ENCODE measurements at places on chromosomes 16 and 17. TPM values are rescaled to one million over a fixed set of nuclear protein-coding genes. Genes with fewer than 3 reads are reported as not detected.
A peak's percentile ranks its signal among the peaks of the same experiment; 100 is the strongest.

The CDH8 gene
- total RNA-seq, result 7.0 TPM

The SLC47A1 gene
- 17.0 TPM for total RNA-seq

The NPIPB5 gene
- total RNA-seq, result 421 TPM

The NPB gene
- 0.35 TPM for total RNA-seq

The KRTAP1-1 gene
- not detected for total RNA-seq

The RPL23 gene
- 870 TPM for total RNA-seq

The ASIC2 gene
- total RNA-seq, result 0.54 TPM

The CLEC10A gene
- 3.2 TPM for total RNA-seq

The MAF gene
- total RNA-seq, result 20.0 TPM

The OR4D2 gene
- total RNA-seq, result not detected

DNA sequence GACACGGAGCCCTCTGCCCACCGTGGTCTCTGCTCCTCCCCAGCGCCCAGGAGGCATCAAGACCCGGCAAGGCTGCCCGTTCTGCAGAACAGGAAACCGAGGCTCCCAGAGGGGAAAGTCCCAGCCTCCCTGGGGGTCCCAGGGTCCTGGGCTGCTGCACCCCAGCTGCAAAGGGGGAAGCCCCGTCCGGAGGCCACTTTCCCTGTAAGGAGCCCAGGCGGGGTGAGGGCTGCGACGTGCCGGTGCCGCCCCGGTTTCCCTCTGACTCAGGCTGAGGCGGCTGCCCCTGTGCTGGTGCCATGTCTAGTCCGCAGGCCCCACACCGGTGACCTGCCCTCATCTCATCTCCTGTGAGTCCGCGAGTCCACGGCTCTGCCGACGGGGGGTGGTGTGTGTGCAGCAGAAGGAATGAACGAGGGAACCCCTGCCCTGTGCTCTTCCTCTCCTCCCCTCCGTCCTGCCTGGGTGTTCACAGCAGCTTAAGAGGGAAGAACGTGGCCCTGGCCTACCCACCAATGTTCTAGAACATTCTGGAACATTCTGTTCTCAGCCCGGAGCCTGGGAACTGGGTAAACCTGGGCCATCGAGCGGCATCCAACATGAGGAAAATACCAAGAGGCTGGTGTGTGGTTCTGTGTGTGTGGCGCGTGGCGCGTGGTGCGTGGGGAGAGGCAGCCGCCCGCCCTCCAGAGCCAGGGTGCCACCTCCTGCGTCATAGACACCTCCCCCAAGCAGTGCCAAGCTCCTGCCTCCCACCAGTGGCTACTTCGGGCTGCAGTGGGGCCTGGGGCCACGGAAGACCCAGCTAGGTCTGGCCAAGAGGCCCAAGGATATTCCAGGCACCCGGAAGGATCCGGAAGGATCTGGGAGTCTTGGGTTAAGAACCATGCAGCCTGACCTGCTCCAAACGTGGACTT lies 7.0 kb upstream of the CBFA2T3 start:
- DNase-seq, result no peak

GRCh38 chr17:927611-928461 lies 51.7 kb downstream of the NXN start:
- no peak for DNase-seq

- no peak for DNase-seq
These were observed 44.5 kb downstream of the SOX9 start for GRCh38 chr17:72165192-72165866.

- DNase-seq, result no peak
These were observed 103.5 kb upstream of the NOG start for GRCh38 chr17:56489980-56490379.

DNA sequence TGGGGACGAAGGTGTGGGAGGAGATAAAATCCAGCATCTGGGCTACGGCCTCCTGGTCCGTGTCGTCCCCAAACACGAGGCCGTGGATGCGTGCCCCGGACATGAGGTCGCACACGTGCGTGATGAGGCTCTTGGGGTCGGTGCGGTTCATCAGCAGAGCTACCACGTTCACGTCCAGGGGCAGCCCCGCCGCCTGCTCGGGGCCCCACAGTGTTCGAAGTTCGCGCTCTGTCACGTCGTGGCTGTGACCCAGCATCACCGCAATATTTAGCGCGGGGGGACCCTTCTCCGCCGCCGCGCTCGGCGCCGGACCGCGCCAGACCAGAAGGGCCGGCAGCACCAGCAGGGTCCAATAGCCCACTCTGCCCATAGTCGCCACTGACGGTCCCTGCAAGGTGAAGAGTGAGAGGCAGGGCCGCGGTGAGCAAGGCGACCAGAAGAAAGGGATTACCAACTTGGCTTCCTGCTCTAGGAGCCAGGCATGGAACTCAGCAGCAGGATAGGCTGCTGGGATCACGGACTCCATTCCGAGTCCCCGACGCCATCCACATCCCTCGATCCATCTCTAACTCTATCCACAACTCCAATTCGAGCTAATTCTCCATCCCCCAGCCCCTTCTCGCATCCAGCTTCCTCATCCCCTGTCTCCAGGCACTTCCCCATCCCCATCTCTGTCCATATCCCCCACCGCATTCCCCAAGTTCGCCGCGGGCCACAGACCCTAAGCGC lies 2.0 kb downstream of the GRIN2A start:
- no peak for DNase-seq

GRCh38 chr16:54506741-54507500 lies 220.3 kb upstream of the IRX3 start:
- no peak for DNase-seq

GRCh38 chr17:82860606-82861392 lies 21.0 kb upstream of the ZNF750 start:
- DNase-seq, result no peak

DNA sequence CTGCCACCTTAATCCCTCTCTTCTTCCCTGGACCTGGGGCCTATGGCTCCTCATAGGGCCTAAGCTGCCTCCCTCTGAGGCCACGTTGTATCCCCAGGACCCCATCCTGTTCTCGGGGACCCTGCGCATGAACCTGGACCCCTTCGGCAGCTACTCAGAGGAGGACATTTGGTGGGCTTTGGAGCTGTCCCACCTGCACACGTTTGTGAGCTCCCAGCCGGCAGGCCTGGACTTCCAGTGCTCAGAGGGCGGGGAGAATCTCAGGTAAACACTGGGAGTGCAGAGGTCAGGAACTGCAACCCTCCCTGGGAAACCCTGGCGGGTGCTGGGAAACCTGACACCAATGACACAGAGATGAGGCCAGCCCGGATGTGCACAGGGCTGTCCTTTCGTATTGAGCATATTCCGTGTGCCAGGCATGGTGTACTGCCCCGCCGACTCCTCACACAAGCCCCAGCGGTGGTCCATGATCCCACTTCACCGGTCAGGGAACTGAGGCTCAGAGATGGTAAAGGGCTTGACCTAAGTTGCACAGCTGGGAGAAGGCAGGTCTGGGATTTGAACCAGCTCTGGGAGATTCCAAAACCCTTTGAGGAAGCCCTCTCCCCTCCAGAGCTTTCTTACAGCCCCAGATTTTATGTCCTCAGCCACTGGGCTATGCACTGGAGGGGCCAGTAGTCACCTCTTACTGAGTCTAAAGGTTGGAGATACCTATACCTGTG lies 22.9 kb downstream of the ANKRD40 start:
- no peak for DNase-seq

GRCh38 chr17:32475258-32475657 lies 11.5 kb upstream of the CDK5R1 start:
- no peak for DNase-seq

GRCh38 chr16:27704252-27704651 lies 154.3 kb downstream of the KATNIP start:
- no peak for DNase-seq

GRCh38 chr16:525123-525519 lies 2.4 kb upstream of the CAPN15 start:
- no peak for DNase-seq

DNA sequence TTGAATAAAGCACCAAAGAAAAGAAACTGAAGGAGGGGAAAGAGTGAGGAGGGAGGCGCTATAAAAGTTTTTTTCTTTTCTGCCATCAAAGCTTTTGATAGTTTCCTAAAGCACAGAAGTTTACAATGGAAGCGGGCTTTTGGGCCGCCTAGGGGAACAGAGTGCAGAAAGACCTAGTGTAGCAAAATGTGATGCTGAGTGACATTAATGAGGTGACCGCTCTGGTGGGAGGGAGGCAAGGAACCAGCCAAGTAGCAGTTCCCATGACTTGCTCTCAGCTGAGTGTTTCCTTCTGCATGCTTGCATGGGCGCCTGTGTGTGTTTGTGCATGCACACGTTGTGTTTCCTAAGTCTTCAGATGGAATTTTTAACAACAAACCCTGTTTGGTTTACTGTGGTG lies 15.5 kb downstream of the MSI2 start:
- DNase-seq, result no peak

- peak; percentile 70 for DNase-seq
These were observed 12.1 kb downstream of the CYB561 start for GRCh38 chr17:63433746-63434591.

- no peak for DNase-seq
These were observed 4.4 kb upstream of the ARMC7 start for GRCh38 chr17:75105126-75106080.

DNA sequence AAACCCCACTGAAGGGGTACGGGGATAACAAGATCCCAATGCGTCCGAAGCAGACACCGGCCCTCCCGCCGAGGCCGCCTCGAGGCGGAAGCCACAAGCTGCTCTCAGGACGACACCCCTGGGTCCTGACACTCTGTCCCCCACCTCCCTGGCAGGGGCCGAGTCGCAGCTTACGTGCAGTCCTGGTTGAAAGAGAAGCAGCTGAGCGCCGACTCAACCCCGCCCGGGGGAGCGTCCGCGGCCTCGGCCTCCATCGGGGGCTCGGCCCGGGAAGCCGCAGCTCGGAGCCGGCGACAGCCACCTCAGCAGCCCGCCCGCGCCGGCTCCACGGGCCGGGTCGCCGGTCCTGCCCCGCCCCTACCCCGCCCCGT lies at the start of gene WIPI1:
WIPI1 (minus strand) TSS at position 329 of the 371 bp plus-strand sequence; CDS start at position 254, 75 bp downstream.
- DNase-seq, result no peak

DNA sequence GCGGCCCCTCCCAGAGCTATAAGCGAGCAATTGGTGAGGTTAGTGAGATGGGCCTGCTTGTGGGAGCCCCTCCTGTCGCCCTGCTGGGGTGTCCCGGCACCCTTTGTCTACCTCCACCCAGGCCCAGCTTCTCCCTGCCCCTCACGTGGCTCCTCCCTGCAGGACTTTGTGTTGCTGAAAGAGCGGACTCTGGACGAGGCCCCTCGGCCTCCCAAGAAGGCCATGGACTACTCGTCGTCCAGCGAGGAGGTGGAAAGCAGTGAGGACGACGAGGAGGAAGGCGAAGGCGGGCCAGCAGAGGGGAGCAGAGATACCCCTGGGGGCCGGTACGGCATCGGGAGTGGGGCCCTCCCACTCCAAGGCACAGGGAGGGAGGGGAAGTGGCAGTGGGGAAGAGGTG lies 6.1 kb upstream of the C17orf107 start:
- DNase-seq, result no peak

GRCh38 chr17:8326511-8327302 lies 12.9 kb upstream of the ODF4 start:
- DNase-seq, result no peak

- no peak for DNase-seq
These were observed 35.4 kb upstream of the ADGRG1 start for GRCh38 chr16:57593021-57593420.

GRCh38 chr17:12403881-12404398 lies 261.8 kb upstream of the MYOCD start:
- no peak for DNase-seq

DNA sequence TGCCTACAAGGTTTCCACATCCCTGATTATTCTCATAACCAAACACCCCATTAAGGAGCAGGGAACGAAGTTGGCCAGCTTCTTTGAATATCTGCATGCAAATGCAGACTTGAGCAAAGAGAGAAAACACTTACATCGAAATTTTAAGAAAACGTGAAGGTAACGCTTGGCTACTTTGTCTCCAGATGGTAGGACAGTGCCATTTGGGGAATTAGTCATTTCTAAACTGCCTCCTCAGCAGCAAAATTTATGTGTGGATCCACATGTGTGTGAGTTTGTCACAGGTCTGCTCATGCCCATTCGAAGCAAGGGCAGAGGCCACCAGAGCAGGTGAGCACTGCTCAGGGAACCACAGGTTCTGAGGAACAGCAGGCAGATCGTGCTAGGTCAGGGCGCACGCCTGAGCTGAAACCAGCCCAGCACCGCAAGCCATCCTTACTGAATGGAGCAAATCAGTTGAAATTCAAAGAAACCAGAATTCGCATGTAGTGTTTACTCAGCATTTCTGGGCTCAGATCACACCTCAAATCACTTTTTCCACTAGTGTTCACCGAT lies 80.1 kb downstream of the SOCS1 start:
- no peak for DNase-seq

DNA sequence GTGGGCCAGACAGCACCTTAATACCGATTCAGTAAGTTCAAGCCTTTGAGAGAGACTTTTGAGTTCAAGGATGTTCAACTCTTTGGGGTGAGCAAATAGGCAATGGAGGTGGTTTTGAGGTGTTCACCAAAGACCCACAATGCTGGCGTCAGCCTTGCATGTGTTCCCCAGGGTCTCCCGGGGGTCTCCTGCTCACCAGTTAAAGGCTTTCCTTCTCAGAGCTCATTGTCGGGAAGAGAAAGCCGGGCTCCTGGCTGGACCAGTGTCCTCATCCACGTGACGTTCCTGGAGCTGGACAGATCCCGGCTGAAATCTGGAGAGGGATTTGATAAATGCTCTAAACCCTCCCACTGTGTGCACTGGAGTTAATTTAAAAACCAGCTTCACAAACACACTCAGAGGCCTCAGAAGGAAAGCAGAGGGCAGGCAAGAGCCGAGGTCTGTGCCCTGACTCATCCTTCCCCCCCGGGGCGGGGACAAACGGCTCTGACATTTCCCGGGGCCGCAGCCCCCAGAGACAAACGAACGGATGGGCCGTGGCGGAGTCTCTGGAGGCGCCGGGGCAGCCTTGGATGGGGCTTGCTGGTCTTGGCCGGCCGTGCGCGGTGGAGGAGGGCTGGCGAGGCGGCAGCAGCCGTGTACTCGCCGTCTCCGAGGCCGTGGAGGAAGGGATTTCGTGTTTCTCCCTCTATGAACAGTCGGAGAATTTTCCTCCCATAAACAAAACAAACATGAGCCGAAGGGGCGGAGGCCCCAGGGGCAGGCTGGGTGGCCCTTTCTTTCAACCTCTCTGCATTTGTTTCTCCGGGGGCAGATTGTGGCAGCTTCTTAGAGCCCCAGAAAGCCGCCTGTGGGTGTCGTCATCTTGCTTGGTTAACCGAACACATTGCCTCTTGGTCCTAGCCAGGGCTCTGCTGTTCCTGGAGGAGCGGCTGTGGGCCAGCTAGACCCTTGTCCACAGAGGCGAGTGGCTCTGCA lies 94.2 kb downstream of the NTN1 start:
- DNase-seq, result peak; percentile 66

Measured in thoracic aorta (tissue), 2 donors.